ENCODE measurements at places on chromosomes 11 and 22.

GRCh38 chr22:22520020-22520656, at the start of gene ZNF280A:
Gene ZNF280A, minus strand, starts transcription at chr22:22520270. Its CDS starts 4,640 bp downstream, at chr22:22515630.
- no peak for DNase-seq

DNA sequence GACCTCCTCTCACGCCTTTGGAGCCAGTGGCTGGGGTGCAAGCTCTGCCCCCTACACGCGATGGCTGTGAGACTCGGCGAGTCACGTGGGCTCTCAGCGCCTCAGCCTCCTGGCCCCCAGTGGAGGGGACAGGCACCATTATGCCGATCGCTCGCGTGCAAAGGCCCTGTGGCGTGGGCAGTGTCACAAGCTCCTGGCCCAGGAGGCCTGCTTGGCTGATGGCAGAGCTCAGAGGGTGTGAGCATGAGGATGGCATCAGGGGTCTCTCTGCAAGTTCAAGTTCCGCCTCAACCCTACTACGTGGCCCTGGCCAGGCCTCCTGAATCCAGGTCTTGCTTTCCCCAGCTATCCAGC, 90.8 kb upstream of the KCNQ1OT1 start:
- DNase-seq, result no peak

GRCh38 chr11:44941259-44942021, 9.2 kb downstream of the TP53I11 start:
- no peak for DNase-seq

DNA sequence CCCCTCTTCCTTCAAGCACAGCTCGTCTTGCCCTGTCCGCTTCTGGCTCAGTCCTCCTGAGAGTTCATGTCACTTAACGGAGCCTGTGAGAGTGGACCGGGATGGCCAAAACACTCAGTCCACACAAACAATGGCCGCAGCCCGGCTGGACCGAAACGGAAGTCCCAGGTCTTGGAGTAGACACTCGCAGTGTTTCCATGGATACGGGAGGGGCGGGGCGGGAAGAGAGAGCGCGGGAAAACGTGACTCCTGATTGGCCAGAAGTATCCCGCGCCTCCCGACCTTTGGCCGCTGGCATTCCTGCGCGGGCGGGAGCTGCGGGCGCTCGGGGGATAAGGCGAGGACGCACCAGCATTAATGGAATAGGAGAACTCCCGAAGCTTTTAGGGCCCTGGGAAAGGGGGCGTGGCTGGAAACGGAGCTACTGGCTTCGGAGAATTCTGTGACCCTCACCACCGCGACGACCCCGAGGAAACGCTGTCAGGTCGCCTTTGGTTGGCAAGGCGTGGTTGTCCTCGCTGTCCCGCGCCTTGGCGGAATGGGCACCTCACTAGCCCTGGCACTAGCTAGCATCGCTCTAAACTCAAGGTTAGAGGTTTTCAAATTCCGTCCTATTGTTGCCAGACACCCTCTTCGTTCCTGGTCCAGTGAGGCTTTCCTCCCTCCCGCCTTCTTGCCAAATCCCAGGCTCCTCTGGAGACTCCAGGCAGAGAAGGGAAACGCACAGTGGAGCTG, at the start of the genes NLRP14 and ZNF214:
Gene NLRP14 (plus strand): TSS at position 297 of the 735 bp plus-strand sequence. CDS start 18,108 bp downstream, outside the sequence.
Gene ZNF214 (minus strand): TSS at position 164 of the 735 bp plus-strand sequence. CDS start 17,511 bp downstream, outside the sequence.
- DNase-seq, result no peak

- no peak for DNase-seq
These were observed 245.6 kb upstream of the B3GAT1 start for GRCh38 chr11:134657631-134658030.

DNA sequence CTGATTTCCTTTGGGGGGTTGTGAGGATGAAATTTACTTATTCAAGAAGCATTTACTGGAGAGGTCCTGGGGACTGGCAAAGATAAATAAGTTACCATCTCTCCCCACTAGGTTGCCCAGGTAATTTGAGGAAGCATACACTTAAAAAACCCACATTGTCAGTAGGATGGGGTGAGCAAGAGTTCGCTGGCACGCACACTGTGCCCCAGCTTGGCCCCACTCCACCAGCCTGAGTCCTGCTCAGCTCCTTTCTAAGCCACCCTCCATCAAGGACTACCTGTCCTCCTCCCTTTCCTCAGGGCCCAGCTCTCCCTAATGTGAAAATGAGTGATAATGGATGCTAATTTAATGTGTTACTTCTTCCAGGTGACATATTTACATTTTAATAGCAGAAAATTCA, 216.5 kb upstream of the PLET1 start:
- no peak for DNase-seq

DNA sequence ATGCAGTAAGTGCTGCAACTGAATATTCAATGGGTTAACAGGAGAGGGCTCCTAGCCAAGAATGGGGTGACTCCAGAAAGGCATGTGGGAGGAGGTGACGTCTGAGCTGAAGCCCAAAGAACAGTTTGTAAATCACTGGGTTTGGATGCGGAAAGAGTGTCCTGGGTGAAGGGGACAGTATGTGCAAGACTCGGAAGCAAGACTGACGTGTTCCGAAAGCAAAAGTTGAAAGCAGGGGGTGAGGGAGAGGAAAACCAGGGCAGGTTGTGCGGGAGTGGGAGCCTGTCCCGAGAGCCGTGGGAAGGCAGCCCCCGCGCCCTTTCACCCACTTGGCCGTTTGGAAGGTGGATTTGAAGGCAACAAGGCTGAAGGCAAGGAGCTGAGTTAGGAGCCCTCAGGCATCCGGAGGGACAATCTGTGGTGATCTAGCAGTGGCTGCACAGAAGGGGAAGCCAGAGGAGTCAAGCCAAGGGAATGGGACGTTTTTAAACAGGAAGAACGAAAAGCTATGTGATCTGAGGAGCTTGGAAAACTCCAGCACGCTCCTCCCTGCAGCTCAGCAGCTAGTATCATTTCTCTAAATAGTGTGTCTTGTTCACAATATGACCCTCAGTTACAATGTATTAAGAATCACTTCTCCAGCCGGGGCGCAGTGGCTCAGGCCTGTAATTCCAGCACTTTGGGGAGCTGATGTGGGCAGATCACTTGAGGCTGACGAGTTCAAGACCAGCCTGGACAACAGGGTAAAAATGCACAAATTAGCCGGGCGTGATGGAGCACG, 7.7 kb downstream of the SLC25A18 start:
- no peak for DNase-seq
